ENCODE measurements at places on chromosomes 11 and 22.

- no peak overlapping the region for H3K4me3 ChIP-seq
- H3K27ac ChIP-seq = no peak overlapping the region
- no peaks in the 10 kb centered on the region for H3K36me3 ChIP-seq
- no peaks in the 10 kb centered on the region for H3K4me1 ChIP-seq
Observed at GRCh38 chr11:70034740-70035365, 43.3 kb upstream of the ANO1 start.

- H3K27ac ChIP-seq = no peak overlapping the region
- no peak for DNase-seq
Observed at GRCh38 chr11:99548264-99548663, 527.5 kb downstream of the CNTN5 start.

- H3K27ac ChIP-seq = no peak overlapping the region
- no peaks in the 10 kb centered on the region for H3K27me3 ChIP-seq
- no peak overlapping the region for H3K4me3 ChIP-seq
- H3K36me3 ChIP-seq = peaks cover 23% of the 10 kb centered on the region
Observed at GRCh38 chr22:20748731-20749428, 25.0 kb upstream of the SERPIND1 start.

DNA sequence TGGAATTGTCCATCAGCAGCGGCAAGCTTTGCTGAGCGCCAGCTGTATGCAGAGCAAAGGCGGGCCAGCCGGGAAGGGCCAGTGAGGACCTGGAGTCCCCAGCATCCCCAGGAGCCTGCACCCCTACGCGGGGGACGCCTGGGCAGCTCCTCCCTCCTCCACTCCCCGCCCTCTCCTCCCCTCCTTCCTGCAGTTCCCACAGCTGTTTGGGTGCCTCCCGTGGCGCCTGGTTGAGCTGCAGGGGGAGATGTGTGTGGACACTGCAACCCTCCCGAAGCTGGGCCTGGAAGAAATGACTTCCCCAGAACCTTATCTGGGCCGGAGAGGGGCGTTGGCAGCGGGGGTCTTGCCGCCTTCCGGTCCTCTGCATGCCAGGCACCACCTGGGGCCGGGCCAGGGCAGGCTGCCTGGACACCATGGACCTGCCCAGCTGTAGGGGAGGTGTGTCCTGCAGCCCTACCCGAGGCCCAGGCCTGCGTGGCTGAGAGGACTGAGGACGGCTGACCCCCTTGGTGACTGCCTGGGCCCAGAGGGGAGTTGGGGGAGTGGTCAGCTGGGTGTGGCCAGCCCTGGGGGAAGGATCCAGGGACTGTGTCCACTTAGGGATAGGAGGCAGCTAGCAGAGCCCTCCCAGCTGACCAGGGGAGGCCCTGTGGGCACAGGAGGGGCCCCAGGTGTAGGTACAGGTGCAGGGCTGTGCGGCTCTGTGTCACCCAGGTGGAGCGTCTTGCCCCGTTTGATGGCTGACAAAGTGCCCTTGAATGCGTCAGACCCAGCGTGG, 16.8 kb upstream of the MUC6 start:
- H3K27ac ChIP-seq = peak overlapping the region; percentile 74
- H3K4me1 ChIP-seq = no peaks in the 10 kb centered on the region
- H3K36me3 ChIP-seq = no peaks in the 10 kb centered on the region
- no peak overlapping the region for H3K4me3 ChIP-seq
- DNase-seq = peak; percentile 28
- no peaks in the 10 kb centered on the region for H3K27me3 ChIP-seq

GRCh38 chr11:13207270-13207664, 70.3 kb upstream of the BMAL1 start:
- peaks cover 3% of the 10 kb centered on the region for H3K4me1 ChIP-seq
- DNase-seq = no peak
- H3K4me3 ChIP-seq = no peak overlapping the region
- H3K27ac ChIP-seq = peak overlapping the region; percentile 87
- H3K27me3 ChIP-seq = no peaks in the 10 kb centered on the region

DNA sequence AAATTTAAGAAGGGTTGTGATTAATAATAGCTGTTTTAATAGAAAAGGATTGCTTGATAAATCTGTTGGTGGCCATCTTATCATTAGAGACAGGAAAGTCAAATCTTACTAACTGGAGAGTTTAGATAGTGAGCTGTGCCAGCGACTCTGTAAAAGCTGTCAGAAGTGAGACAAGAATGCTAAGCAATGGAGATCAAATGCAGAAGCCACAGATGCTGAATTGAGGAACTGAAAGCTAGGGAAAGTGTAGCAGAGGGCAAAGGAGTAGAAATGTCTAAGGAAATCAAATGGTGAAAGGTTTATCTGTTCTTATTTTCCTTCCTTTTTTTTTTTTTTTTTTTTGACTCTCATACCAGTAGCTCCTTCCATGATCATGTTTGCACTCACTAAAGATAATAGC, 13.7 kb downstream of the MS4A13 start:
- H3K36me3 ChIP-seq = no peaks in the 10 kb centered on the region
- no peak overlapping the region for H3K4me3 ChIP-seq
- no peaks in the 10 kb centered on the region for H3K4me1 ChIP-seq
- DNase-seq = no peak

DNA sequence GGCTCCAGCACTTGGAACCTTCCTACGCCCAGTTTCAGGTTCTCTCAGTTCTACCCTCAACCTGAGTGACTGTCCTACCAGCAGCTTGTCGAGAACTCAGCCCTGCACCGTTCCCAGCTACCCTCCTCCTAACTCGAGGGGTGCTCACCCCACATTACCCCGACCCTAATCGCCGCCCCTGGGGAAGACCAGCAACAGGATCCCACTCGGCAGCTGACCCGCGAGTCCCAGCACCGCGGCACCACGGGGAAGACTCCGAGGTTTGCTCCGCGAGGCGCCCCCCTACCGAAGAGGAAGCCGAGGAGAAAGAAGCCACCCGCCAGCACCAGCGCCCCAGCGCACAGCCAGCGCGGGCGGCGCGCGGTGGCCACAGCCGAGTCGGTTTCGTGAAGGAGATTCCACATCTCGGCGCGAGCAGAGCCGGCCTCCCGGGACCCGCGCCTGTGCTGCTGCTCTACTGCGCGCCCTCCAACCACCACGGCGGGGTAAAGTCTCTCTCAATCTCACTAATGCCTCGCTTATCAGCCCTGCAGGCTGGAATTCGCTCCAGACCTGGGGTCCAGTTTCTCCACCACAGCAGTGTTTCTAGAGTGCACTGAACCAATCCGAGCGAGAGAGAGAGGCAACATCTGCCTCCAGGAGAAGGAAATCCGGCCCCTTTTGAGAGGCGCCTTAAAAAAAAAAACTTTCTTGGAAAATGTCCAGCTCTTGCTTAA, at the start of gene FOLH1:
Gene FOLH1, minus strand, starts transcription at position 597 of the 716 bp plus-strand sequence. Its CDS starts 193 bp downstream, at position 404.
- H3K4me1 ChIP-seq = no peaks in the 10 kb centered on the region
- H3K27me3 ChIP-seq = no peaks in the 10 kb centered on the region
- H3K4me3 ChIP-seq = peak within 1 kb of the TSS; percentile 81
- H3K36me3 ChIP-seq = peaks cover 8% of the 10 kb centered on the region
- peak; percentile 96 for DNase-seq

- no peaks in the 10 kb centered on the region for H3K27me3 ChIP-seq
- no peak overlapping the region for H3K4me3 ChIP-seq
- DNase-seq = no peak
- H3K27ac ChIP-seq = no peak overlapping the region
- no peaks in the 10 kb centered on the region for H3K36me3 ChIP-seq
- H3K4me1 ChIP-seq = no peaks in the 10 kb centered on the region
Observed at GRCh38 chr22:48635816-48636215, 1191.9 kb downstream of the BRD1 start.

GRCh38 chr22:20552443-20553401, 45.3 kb downstream of the MED15 start:
- no peak for DNase-seq
- peaks cover 77% of the 10 kb centered on the region for H3K36me3 ChIP-seq
- peaks cover 27% of the 10 kb centered on the region for H3K4me1 ChIP-seq
- no peak overlapping the region for H3K4me3 ChIP-seq
- peak overlapping the region; percentile 92 for H3K27ac ChIP-seq

- no peak overlapping the region for H3K4me3 ChIP-seq
- H3K27ac ChIP-seq = no peak overlapping the region
- no peaks in the 10 kb centered on the region for H3K36me3 ChIP-seq
- H3K4me1 ChIP-seq = no peaks in the 10 kb centered on the region
- no peak for DNase-seq
Observed at GRCh38 chr11:132196928-132197327, 826.5 kb downstream of the NTM start.

Data from small intestine (tissue), 16 donors.